Hematopoietic multipotent progenitor cell treated with erythropoietin and hydrocortisone succinate and interleukin-3 and kit ligand, for 15 days (in vitro differentiated cells): ENCODE measurements at places on chromosomes 6 and 20.
A peak's percentile ranks its signal among the peaks of the same experiment; 100 is the strongest.

DNA sequence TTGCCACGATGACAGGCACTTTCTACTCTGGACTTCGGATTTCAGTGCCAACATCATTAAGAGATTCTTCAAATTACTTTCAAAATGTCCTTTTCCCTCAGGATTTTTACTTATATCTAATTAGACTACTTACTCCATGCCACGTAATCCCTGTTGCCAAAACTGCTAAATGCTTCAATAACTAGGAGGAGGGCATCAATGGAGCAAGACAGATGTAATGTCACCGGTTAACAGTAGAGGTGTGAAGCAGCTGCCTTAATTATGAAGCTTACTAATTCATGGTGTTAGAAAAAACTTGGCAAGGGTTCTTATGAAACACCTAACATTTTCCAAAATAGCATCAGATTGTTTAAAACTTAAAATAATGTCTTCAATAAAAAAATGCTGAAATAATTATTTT lies 111.2 kb upstream of the SIM1 start:
- DNase-seq: no peak

DNA sequence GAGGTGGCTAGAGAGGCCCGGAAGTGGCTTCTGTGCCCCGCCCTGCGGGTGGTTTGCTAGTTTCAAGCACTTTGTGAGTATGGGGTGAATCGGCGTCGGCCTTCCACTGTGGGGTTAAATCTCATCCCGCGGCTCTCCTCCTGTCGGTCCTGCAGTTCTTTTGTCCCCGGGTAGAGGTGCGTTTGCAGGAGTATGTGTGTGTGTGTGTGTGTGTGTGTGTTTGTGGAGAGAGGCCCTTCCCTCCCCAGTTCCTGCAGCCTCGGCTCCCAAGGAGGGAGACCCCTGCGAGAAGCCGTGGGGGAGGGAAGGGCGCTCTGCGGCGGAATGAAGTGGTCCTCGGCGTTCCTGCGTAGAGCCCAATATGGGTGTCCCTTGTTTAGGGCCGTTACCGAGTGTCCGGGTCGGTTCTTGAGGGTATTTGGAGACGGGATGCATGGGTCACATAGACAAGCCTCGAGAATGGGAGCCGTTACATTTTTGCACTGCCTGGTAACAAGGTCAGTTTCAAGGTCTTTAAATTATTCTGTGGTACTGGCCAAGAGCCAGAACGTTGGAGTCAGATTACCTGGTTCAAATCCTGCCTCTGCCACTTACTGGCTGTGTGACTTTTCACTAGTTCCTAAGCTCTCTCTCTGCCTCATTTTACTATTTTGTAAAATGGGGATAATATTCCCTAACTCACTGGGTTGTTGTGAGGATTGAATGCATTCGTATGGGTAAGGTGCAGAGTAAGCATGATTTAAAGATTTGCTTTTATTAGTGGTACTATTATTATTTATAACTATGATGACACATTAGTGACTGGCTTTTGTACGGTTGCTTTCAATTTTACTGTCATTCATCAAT lies at the start of gene ZKSCAN3:
TSS of gene ZKSCAN3 (plus strand) at position 56 of the 846 bp plus-strand sequence. CDS start 9,640 bp downstream, outside the sequence.
- peak; percentile 83 for DNase-seq

GRCh38 chr6:151196555-151196954 lies 43.2 kb upstream of the AKAP12 start:
- no peak for DNase-seq

DNA sequence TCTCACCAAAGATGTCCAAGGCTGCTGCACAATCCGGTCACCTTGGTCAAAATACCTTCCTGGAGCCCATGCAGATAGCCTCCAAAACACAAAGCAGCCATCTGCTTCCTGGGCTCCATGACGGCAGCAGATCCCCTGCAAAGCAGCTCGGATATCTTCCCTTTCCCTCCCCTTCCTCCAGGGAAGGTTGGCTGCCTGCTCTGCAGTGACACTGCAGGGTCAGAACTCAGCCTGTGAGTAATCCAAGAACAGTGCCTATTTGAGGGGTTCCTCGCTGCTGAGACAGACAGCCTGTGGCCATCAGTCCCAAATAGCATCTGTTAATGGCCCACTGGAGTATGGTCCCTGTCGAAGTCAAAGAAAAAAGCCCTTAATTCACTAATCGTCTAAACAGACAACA lies 270.8 kb downstream of the PREX1 start:
- DNase-seq: no peak

GRCh38 chr6:4256969-4257368 lies 121.6 kb upstream of the ECI2 start:
- peak; percentile 15 for DNase-seq
